ENCODE measurements at places on chromosomes 5 and 9.
A peak's percentile ranks its signal among the peaks of the same experiment; 100 is the strongest.

GRCh38 chr5:73928476-73929070 is 302.6 kb downstream of the ARHGEF28 start:
- no peak overlapping the region for H3K4me3 ChIP-seq
- H3K27me3 ChIP-seq, result no peaks in the 10 kb centered on the region
- H3K4me1 ChIP-seq, result no peaks in the 10 kb centered on the region
- H3K36me3 ChIP-seq, result no peaks in the 10 kb centered on the region

DNA sequence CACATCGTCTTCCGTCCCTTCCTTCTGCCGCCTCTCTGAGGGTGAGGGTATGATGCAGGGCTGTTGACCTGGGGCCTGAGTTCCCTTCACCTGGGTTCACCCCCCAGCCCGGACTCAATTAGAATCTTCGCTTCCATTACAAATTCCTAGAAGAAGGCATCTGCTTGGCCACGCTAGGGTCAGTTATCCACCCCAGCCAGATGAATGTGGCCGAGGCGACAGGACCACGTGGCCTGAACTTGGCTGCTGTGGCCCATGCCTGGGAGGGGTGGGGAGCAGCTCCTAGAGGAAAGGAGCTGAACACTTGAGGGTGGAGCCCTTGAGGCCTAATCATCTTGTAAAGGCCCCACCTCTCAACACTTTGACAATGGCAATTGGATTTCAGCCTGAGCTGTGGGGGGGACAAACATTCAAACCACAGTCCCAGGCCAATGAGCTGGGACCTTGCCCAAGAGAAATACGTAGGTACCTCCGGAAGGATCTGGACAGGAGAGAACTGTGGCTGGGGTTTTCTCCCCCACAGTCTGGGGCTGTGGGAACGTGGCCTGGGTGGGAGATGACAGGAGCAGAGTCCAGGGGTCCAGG is 90.6 kb upstream of the ADAMTS2 start:
- peaks cover 9% of the 10 kb centered on the region for H3K4me1 ChIP-seq
- no peak overlapping the region for H3K4me3 ChIP-seq
- DNase-seq, result no peak
- H3K27ac ChIP-seq, result no peak overlapping the region
- H3K36me3 ChIP-seq, result no peaks in the 10 kb centered on the region
- no peaks in the 10 kb centered on the region for H3K27me3 ChIP-seq

- H3K4me1 ChIP-seq, result peaks cover under 1% of the 10 kb centered on the region
- no peak overlapping the region for H3K27ac ChIP-seq
- H3K27me3 ChIP-seq, result no peaks in the 10 kb centered on the region
- H3K36me3 ChIP-seq, result peaks cover 13% of the 10 kb centered on the region
- no peak for DNase-seq
- H3K4me3 ChIP-seq, result no peak overlapping the region
These were observed 54.3 kb downstream of the GRAMD2B start for GRCh38 chr5:126477294-126478117.

GRCh38 chr5:96671441-96671840 is 9.3 kb downstream of the CAST start:
- H3K36me3 ChIP-seq, result no peaks in the 10 kb centered on the region
- peaks cover 9% of the 10 kb centered on the region for H3K4me1 ChIP-seq
- H3K27ac ChIP-seq, result no peak overlapping the region
- DNase-seq, result no peak
- no peak overlapping the region for H3K4me3 ChIP-seq
- no peaks in the 10 kb centered on the region for H3K27me3 ChIP-seq

GRCh38 chr5:102911973-102912372 is 156.9 kb downstream of the PAM start:
- peaks cover 3% of the 10 kb centered on the region for H3K36me3 ChIP-seq
- H3K27me3 ChIP-seq, result no peaks in the 10 kb centered on the region
- DNase-seq, result no peak
- peaks cover 4% of the 10 kb centered on the region for H3K4me1 ChIP-seq
- no peak overlapping the region for H3K27ac ChIP-seq

DNA sequence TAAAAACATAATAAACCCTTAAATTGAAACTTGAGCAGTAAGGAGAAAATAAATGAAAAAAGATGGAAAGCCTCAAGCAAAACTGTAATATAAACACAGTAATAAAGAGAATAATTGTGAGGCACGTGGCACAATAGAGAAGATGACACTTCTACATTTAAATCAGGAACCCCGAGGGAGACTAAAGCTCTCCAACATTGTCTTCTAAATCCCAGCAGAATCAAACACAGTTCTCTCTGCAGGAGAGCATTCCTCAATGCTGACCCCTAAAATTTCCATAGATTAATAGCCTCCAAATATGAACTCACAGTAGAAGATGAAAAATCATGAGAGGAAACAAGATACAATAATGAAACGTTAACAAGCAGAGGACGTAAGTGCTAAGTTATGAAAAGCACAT is 721.2 kb upstream of the COX7C start:
- no peaks in the 10 kb centered on the region for H3K27me3 ChIP-seq
- H3K27ac ChIP-seq, result no peak overlapping the region
- H3K4me3 ChIP-seq, result no peak overlapping the region
- no peak for DNase-seq
- no peaks in the 10 kb centered on the region for H3K4me1 ChIP-seq

- peaks cover 96% of the 10 kb centered on the region for H3K4me1 ChIP-seq
- H3K27ac ChIP-seq, result peak overlapping the region; percentile 59
- peak overlapping the region; percentile 82 for H3K4me3 ChIP-seq
- peaks cover 31% of the 10 kb centered on the region for H3K36me3 ChIP-seq
- H3K27me3 ChIP-seq, result no peaks in the 10 kb centered on the region
- no peak for DNase-seq
These were observed 29.2 kb downstream of the PCDHGC5 start for GRCh38 chr5:141517880-141518617.

GRCh38 chr5:67188274-67189078 is 8.1 kb downstream of the CD180 start:
- H3K27ac ChIP-seq, result no peak overlapping the region
- H3K36me3 ChIP-seq, result peaks cover 3% of the 10 kb centered on the region
- no peak for DNase-seq
- H3K4me1 ChIP-seq, result peaks cover 11% of the 10 kb centered on the region
- no peaks in the 10 kb centered on the region for H3K27me3 ChIP-seq

GRCh38 chr5:39164529-39165402 is 54.6 kb downstream of the FYB1 start:
- H3K4me1 ChIP-seq, result no peaks in the 10 kb centered on the region
- H3K4me3 ChIP-seq, result no peak overlapping the region
- H3K36me3 ChIP-seq, result no peaks in the 10 kb centered on the region
- no peak overlapping the region for H3K27ac ChIP-seq
- no peak for DNase-seq

- H3K27me3 ChIP-seq, result no peaks in the 10 kb centered on the region
- no peak overlapping the region for H3K4me3 ChIP-seq
- no peaks in the 10 kb centered on the region for H3K4me1 ChIP-seq
- no peaks in the 10 kb centered on the region for H3K36me3 ChIP-seq
These were observed 9.8 kb downstream of the PPP1R26 start for GRCh38 chr9:135489188-135489906.

GRCh38 chr5:168477060-168477459 is 9.2 kb upstream of the RARS1 start:
- H3K4me1 ChIP-seq, result no peaks in the 10 kb centered on the region
- no peaks in the 10 kb centered on the region for H3K36me3 ChIP-seq
- no peaks in the 10 kb centered on the region for H3K27me3 ChIP-seq

- H3K36me3 ChIP-seq, result no peaks in the 10 kb centered on the region
- DNase-seq, result no peak
- H3K27me3 ChIP-seq, result no peaks in the 10 kb centered on the region
These were observed 600.2 kb upstream of the TLE4 start for GRCh38 chr9:78971540-78971939.

DNA sequence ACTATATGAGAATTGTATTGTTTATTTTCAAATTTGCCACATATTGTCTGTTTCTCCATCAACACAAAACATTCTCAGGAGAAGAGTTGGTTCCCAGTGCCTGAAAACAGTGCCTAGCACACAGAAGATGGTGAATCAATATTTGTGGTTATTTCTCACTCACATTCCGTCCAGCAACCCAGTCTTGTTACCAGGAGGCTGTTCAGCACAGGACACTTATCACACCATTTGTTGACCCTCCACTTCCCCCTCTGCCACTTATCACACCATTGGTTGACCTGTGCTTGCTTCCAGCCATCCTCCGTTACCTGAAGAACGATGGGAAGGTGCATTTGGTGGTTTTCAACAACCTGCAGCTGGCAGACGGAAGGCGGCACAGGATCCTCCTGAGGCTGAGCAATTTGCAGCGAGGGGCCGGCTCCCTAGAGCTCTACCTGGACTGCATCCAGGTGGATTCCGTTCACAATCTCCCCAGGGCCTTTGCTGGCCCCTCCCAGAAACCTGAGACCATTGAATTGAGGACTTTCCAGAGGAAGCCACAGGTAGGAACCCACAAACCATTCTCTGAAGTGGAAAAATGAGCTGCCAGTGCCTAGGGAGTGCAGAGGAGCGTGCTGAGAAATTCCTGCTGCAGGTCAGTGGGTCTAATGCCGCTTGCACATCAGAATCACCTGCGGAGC is 20.5 kb downstream of the THBS4 start:
- no peaks in the 10 kb centered on the region for H3K4me1 ChIP-seq
- H3K4me3 ChIP-seq, result no peak overlapping the region
- H3K36me3 ChIP-seq, result no peaks in the 10 kb centered on the region
- no peak overlapping the region for H3K27ac ChIP-seq
- DNase-seq, result no peak
- H3K27me3 ChIP-seq, result no peaks in the 10 kb centered on the region

DNA sequence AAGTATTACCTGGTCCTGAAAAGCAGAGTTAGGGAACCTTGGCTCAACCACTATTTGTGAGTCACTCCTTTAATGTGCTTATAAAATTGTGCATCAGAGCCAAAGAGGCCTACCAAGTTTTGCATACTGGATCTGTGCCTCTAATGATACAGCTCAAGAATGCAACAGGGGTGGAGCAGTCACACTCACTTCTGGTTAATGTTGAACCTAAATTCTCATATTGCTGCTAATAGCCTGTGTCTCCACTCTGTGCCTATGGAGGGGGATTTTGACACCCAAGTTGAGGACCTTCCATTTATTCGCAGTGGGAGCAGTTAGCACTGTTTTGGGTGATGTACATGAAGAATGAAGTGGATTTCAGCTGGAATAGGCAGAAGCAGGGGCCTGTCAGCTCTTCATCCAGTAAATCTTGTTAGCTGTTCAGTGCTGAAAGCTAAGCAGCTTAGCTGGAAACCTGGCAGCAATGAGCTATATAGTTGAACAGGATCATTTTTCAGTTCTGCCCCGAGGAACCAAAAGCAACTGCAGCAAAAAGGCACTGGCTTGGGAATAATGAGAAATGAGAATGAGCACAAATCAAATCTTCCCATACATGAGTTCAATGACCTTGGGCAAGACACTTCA is 9.7 kb downstream of the SH3TC2 start:
- no peak for DNase-seq
- H3K36me3 ChIP-seq, result peaks cover 9% of the 10 kb centered on the region
- H3K27me3 ChIP-seq, result no peaks in the 10 kb centered on the region
- no peak overlapping the region for H3K4me3 ChIP-seq
